T-helper 1 cell (primary cell): ENCODE measurements at places on chromosomes 4 and X.

GRCh38 chrX:46666831-46667230 is 92.1 kb downstream of the SLC9A7 start:
- no peak for DNase-seq

- DNase-seq, result no peak
Observed at GRCh38 chr4:76624241-76624681, 189.2 kb downstream of the SHROOM3 start.

DNA sequence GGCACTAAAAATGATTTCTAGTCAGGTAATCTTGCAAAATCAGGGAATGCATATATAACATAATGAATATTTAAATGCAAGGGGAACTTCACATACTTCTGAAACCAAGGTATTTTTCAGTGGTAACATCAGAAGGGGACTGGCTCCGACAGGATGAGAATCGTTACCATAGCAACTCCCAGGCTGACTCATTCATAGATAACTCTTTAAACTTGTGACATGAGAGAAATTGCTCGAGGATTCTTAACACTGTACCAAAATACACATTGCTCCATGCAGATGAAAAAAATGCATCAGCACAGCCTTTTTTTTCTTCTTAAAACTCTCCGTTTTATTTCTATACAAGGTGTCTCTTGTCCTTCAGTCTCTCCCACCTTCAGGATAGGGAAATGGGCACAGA is 114.3 kb downstream of the GABRB1 start:
- no peak for DNase-seq

GRCh38 chr4:138680256-138680655 is 335.3 kb upstream of the NOCT start:
- DNase-seq, result no peak

DNA sequence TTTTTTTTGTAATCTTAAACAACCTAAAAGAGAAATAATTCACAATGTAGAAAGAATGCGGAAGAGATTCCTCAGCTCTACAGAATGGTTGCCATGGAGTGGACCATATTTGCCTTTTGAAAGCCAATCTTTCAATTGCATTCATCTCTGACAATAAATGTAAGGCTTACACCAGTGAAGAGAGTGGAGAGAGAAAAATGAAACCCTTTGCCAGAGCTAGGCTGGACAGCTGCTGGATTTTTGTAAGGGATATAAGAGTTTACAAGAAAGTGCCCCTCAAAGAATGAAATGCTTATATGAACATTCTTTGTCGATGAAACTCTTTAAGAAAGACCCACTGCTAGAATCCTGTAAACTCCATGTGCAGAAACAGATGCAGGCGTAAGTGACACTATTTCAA is 66.0 kb upstream of the FAT1 start:
- DNase-seq, result no peak

DNA sequence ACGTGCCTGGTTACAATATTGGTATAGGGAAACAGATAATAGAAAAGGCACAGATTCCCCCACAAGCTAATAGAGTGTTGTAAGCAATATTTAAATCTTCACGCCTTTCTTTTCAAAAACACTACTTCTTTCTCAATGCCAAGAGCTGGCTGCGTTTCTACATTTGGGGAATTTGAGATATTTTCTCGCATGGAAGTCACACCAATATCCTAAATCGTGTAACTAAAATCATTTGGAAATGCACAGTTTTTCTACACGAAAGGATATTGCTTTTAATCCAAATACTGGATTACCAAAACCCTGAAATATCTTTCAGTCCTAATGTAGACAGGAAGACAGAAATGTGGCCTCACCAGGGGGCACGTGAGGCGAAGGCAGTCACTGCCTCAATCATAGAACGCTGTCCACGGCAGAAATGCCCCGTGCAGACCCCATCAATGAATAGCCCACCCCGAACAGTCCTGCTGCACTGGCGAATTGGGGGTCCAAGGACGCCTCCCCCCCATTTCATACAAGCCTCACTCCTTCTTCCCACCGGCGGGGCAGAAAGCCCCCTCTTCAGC is 106.6 kb downstream of the NSUN7 start:
- DNase-seq, result no peak

- DNase-seq, result no peak
Observed at GRCh38 chr4:99921174-99921573, 25.2 kb downstream of the DNAJB14 start.

- DNase-seq, result no peak
Observed at GRCh38 chr4:139971111-139971510, 182.9 kb downstream of the MAML3 start.

DNA sequence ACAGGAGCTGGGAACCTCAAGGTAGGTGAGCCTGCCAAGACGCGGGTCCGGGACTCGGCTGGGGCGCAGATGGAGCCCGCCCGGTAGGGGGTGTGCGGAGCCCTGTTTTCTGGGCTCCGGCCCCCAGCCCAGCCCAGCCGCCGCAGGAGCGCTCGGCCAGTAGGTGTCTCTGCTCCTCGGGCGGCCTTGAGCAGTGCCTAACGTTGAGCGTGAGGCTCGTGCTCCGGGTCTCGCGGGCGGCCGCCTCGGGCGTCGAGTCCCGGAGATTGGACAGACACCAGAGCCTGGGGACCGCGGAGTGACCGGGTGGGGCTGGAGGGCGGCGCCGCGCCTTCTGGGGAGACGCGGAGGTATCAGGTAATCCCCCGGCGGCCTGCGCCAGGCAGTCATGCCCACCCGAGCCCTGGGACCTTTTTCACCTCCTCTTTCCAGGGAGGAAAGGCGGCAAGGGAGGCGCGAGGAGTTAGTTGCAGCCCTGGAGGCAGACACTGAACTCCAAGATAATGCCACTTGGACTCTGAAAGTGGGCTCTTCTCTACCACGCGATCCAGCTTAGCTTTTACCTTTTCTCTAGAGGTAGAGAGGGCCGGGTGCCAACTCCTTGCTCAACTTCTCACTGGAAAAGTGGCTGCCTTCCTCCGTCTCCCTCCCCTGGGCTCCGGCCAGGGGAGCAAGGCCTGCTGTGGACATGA is 14.5 kb upstream of the FGG start:
- no peak for DNase-seq

- DNase-seq, result no peak
Observed at GRCh38 chr4:53191997-53192396, 173.9 kb downstream of the SCFD2 start.

GRCh38 chr4:2058264-2059045 is 672 bp upstream of the NAT8L start:
- DNase-seq, result no peak

GRCh38 chr4:52676536-52676935 is 17.4 kb upstream of the USP46 start:
- no peak for DNase-seq

- DNase-seq, result no peak
Observed at GRCh38 chrX:46628460-46629371, 55.2 kb downstream of the CHST7 start.

GRCh38 chr4:4719436-4719835 is 140.0 kb upstream of the MSX1 start:
- no peak for DNase-seq

GRCh38 chr4:154164931-154165839 is 326.4 kb downstream of the DCHS2 start:
- no peak for DNase-seq

DNA sequence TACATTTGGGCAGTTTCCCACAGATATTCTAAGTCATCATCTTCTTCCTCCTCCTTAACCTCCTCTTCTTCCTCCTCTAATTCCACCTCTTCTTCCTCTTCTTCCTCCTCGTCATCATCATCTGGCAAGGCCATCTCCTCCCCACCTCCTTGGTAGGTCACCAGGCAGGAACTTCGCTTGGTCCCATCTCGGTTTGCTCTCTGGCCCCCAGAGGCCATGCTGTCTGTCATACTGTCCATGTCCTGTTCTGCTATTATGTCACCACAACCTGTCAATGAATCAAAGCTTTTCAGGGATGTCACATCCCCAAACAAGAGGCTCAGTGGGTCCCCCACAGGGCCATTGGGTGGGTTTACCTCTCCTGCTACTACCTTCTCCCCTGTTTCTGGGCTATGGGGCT is 13.5 kb downstream of the AMER1 start:
- DNase-seq, result no peak

DNA sequence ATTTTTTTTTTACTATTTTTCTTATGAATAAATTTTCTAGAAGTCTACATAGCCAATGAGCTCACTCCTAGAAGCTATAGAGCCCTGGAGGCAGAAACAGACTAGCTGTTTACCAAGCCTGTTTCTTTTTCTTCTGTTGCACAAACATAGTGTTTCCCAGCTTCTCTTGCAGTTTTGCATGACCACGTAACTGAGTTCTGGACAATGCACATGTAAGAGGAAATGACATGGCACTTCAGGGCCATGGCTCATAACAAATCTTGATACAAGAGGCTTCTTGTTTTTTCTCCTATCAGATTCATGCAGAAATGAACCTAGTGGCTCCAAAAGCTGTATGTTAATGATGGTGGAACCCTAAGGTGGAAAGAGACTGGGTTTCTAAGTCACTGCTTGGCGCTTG is 127.4 kb downstream of the ZNF330 start:
- DNase-seq, result no peak

- no peak for DNase-seq
Observed at GRCh38 chr4:172129593-172129992, 316.4 kb downstream of the GALNTL6 start.

GRCh38 chr4:41747230-41748055 is 1.1 kb downstream of the PHOX2B start:
- no peak for DNase-seq

GRCh38 chrX:55008571-55009358 is 8.6 kb downstream of the APEX2 start:
- DNase-seq, result no peak

GRCh38 chr4:146381263-146381872 is 140.4 kb downstream of the SLC10A7 start:
- DNase-seq, result no peak

- no peak for DNase-seq
Observed at GRCh38 chr4:42570221-42570620, 86.7 kb downstream of the ATP8A1 start.

DNA sequence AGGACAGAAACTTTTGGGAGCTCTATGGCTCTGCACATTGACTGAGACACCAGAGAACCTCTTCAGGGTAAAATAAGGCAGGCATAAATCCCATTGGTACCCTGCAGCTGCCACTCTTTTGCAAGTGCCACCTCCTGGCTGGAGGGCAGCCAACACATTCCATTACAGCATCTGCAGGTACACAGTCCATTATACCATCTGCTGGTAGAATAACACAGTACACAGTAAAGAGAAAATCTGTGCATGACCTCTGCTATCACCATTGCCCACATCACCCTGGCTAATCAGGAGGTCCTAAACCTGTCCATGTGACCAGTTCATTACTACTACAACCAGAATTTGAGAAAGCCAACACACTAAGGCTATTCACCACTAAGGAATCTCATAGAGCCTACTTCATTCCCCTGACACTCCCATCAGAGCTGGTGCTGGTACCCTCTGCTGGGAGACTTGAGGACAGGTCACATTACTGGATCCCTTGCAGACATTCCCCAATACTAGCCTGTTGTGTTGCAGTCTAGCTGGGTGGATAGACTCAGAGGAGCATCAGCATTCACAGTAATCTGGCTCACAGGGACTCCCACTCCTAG is 176.2 kb upstream of the TACR3 start:
- DNase-seq, result no peak

DNA sequence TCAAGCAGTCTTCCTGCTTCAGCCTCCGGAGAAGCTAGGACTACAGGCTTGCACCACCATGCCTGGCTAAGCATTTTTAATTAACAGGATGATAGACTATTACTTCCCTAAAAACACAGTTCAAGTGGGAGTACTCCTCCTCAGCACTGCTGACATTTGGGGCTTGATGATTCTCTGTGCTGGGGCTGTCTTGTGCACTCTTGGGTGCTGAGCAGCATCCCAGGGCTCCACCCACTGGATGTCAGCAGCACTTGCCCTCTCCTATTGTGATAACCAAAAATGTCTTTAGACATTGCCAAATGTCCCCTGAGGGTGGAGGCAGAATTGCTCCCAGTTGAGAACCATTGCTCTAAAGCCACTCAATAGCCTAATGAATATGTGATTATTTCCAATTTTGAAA is 60.4 kb downstream of the CLCN4 start:
- no peak for DNase-seq

GRCh38 chr4:188262464-188262863 is 123.2 kb downstream of the TRIML1 start:
- DNase-seq, result no peak

DNA sequence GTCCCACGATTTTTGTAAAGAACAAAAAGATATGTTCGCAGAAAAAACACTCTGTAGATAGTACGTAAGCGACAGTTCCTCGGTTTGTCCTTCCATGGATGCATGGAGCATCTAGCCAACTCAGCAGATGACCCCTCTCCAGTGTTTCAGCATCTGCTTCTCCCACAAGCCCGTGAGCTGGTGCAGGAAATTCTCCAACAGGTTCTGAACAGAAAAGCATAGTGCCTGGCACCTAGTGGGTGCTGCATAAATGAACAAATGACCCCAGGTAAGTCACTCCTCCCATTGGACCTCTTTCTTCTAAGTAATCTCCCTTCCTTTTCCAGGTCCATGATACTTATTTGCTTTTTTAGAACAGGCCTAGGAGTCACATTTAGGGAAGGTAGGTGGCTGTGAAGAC is 966 bp upstream of the KIAA0232 start:
- DNase-seq, result no peak

DNA sequence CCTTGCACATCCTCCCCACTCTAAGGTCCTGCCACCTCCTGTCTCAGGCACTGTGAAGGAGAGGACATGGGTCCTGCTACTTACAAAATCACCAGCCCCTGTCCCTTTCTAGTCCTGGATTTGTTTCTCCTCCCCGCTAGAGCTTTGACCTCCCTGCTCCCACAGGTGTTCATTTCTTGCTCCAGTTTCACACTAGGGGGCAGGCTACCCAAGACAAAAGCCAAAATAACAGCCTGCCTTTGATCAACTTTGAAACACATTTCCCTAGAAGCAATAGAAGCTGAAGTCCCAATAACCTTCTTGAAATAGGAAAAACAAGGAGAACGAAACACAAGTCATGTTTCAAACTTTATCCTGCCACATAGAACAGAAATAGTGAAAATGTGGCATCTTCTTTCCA is 164.4 kb downstream of the QDPR start:
- DNase-seq, result no peak

DNA sequence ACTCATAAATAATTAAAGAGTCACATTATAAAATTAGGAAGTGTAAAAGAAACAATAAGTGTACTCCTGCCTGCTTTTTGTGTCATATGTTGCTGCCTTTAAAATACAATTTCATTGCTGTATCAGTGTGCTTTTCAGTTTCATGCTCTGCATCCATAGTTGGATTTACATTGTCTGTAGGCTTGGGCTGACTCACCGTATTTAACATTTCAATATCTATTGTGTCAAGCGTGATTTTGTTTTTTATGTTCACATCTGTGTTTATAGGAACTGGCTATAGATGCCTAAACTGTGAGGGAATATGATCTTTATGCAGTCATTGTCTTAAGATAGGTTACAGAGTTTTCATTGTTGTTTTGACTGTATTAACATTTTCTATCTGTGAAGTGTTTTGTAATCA is 18.1 kb downstream of the CCSER1 start:
- DNase-seq, result no peak
